Fibroblast of lung (primary cell): ENCODE measurements at places on chromosomes 4 and X. TPM values are rescaled to one million over a fixed set of nuclear protein-coding genes. Genes with fewer than 3 reads are reported as not detected.

IQCM gene
- total RNA-seq, result under 0.01 TPM in 1 of 2 replicates, not detected in the other

CCSER1 gene
- under 0.01 TPM in 2 replicates for total RNA-seq

DNA sequence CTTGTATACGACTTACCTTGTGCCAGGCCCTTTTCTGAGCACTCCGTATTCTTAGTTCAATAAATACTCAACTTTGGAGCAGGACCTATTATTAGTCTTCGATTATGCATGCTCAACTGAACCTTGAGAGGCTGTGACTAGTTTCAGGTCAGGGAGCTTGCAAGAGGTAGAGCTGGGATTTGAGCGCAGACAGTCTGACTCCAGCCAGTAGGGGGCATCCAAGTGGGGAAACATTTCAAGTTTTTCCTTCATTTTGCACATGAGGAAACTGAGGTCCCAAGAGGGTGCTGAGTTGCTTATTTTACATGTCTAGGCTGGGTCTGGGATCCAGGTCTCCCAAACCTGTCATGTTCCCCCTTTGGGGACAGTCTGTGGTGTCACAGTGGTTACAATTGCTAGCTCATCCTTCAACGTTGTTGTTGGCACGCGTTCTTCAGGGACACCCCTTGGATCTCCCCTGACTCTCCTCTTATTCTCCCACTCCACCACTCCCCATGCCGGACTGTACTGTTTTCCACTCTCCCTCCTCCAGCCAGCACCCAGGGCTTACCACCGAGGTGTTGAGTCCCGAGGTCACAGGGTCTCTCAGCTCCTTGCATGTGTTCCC is 6.7 kb upstream of the PRICKLE3 start:
- no peaks in the 10 kb centered on the region for H3K36me3 ChIP-seq
- H3K27ac ChIP-seq, result no peak overlapping the region
- no peaks in the 10 kb centered on the region for H3K27me3 ChIP-seq
- H3K4me3 ChIP-seq, result no peak overlapping the region
- no peaks in the 10 kb centered on the region for H3K4me1 ChIP-seq

GRCh38 chrX:82848111-82848510 is 660.0 kb upstream of the POU3F4 start:
- DNase-seq, result no peak
- H3K27ac ChIP-seq, result no peak overlapping the region
- no peak overlapping the region for H3K4me3 ChIP-seq
- no peaks in the 10 kb centered on the region for H3K27me3 ChIP-seq
- no peaks in the 10 kb centered on the region for H3K36me3 ChIP-seq

DNA sequence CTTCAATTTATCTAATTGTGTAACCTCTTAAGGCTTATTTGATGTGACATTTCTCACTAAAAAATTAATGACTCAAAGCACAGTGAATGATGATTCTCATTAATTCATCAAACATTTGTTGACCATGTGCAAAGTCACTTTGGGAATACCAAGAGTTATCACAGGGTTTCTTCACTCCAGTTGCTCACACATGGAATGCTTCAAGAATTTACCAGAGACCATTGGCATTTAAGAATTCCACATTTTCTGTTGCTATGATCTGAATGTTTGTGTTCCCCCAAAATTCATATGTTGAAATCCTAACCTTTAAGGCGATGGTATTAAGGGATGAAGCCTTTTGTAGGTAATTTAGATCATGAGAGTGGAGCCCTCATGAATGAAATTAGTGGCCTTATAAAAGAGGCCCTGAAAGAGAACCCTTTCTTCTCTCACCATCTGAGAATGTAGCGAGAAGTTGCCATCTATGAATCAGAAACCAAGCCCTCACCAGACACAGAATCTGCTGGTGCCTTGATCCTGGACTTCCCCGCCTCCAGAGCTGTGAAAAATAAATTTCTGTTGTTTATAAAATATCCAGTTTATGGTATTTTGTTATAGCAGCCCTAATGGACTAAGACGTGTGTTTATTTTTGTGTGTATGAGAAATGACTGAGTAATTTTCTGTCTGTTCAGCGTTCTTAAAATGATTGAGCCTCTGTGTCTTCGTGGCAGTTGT is 16.4 kb upstream of the SRPX start:
- DNase-seq, result no peak
- no peaks in the 10 kb centered on the region for H3K36me3 ChIP-seq
- peaks cover 8% of the 10 kb centered on the region for H3K4me1 ChIP-seq
- no peaks in the 10 kb centered on the region for H3K27me3 ChIP-seq

GRCh38 chr4:156837625-156838345 is 133.8 kb downstream of the PDGFC start:
- no peaks in the 10 kb centered on the region for H3K27me3 ChIP-seq
- no peak overlapping the region for H3K4me3 ChIP-seq
